ENCODE measurements at places on chromosomes 7 and 10.

- DNase-seq = no peak
Measured at GRCh38 chr10:129523031-129523722, 56.1 kb downstream of the MGMT start.

GRCh38 chr10:132048294-132048667 is 17.5 kb upstream of the JAKMIP3 start:
- no peak for DNase-seq

GRCh38 chr10:74121368-74121767 is 29.3 kb downstream of the AP3M1 start:
- no peak for DNase-seq

GRCh38 chr10:15485684-15486316 is 114.7 kb upstream of the FAM171A1 start:
- DNase-seq = no peak

DNA sequence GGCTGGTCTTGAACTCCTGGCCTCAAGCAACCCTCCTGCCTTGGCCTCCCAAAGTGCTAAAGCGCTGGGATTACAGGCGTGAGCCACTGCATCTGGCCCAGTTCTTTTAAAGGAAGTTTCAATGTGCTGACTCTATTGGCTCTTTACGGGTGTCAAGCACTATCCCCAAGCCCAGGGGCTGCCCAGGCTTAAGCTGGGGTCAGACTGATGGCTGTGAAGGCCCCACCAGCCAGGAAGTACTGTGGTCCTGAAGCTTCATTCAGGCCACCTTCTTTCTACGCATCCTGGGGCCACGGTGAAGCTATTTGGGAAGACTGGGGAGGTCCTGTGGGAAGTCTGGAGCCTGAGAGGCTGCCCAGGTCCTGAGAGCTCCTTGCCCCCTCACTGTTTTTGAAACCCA is 8.0 kb downstream of the GPR15LG start:
- no peak for DNase-seq

GRCh38 chr10:35511647-35512046 is 93.5 kb upstream of the GJD4 start:
- no peak for DNase-seq

DNA sequence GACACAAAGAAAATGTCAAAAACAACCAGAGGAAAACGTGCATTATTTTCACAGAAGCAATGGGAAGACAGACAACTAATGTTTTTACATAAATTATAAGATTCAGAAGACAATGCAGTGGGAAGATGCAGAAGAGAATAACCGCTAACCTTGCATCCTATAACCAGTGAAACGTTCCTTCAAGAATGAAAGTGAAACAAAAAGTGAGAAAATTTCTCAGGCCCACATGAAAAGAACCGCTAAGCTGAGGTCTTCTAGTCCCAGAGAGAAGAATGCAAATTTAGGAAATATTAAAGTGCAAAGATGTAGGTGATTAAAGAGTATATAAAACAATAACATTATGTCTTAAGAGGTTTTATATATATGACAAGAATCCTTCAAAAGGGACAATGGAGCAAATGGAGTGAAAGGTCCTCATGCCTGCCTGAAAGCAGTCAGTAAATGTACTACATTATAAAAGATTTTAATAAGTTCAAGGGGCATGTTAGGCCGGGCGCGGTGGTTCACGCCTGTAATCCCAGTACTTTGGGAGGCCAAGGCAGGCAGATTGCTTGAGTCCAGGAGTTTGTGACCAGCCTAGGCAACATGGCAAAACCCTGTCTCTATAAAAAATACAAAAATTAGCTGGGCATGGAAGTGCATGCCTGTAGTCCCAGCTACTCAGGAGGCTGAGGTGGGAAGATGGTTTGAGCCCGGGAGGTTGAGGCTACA is 43.1 kb upstream of the DDC start:
- DNase-seq = peak; percentile 71

- no peak for DNase-seq
Measured at GRCh38 chr10:70162151-70162891, 8.0 kb downstream of the SAR1A start.

GRCh38 chr10:73591935-73592699 is 975 bp upstream of the USP54 start:
- DNase-seq = peak; percentile 51

DNA sequence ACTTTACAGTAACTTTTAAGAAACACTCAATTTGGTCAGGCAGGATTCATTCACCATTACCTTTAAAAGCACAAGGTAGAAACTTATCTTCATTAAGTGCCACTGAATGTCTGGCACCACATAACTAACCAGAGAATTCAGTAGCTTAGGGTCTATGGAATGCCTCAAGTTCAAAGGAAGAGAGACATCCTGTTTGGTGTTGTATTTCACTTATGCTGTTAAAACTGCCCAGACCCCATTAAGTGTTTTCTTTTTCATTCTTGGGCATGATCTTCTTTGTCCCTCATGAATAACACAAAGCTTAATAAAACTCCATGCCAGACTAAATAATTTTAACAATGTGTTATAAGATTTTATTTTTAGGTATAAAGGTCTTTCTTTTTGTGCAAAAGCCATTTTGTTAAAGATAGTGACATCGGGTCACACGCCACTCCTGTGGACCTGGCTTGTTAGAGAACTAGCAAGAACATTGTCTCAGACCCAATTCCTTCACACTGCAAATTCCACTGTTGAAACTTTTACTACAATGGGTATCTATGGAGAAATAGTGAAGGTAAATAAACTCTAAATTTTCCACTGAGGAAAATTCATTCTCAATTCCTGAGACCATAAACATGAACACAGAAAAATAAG is 221.0 kb downstream of the TWIST1 start:
- DNase-seq = no peak

GRCh38 chr7:29479301-29480200 is 84.1 kb upstream of the PRR15 start:
- DNase-seq = no peak

DNA sequence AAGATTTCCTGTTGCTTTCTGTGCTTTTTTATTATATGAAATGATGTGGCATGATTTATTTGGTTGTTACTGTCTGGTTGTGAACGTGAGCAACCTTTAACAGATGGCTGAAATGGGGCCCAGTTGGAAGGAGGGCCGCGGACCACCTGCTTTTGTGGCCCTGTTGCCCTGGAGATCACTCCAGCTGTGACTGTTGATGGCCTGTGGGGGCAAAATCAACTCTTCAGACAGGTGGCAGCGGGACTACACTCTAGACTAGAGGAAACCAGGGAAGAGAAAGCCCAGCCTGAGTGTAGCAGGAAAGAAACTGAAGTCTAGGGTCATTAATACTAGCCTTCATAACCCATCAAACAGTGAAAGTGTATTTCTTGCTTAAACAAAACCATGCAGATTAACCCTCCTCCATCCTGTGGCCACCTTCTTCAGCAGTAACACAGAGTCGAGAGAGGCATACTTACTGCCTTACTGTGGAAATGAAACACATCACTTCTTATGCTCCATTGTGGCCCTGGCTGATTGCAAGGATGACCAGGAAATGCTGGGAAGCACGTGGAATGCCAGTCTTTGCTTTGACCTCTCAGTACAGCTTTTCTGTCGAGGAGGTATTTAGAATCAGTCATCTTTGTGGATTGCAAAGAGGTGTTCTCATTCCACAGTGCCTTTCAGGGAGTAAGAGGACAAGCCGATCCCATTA is 80.5 kb downstream of the CCNY start:
- DNase-seq = no peak

GRCh38 chr10:77168161-77168560 is 469.4 kb downstream of the KCNMA1 start:
- DNase-seq = no peak

- DNase-seq = no peak
Measured at GRCh38 chr7:66246554-66247171, 41.5 kb downstream of the TPST1 start.

DNA sequence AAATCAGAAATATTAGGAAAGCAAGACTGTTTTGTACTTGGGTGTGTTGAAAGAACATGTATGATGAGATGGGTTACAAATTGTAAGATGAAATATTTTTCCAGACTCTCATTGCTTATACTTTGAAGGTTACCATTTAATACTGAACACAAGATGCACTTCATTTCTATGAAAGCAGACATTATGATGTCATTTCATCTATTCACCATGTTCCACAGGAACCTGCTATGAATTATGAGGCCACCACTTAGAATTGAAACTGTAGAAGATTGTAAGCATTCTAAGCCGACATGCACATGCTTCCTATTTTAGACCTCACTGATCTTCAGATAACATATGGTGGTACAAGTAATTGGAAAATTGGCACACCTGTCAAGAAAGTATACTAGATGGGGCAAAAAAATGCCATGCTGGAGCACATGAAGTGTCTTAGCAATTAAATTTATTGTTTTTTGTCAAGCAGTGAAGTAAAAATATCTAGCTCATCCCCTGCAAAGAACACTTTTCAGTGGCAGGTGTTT is 195.0 kb downstream of the PHF14 start:
- DNase-seq = no peak

DNA sequence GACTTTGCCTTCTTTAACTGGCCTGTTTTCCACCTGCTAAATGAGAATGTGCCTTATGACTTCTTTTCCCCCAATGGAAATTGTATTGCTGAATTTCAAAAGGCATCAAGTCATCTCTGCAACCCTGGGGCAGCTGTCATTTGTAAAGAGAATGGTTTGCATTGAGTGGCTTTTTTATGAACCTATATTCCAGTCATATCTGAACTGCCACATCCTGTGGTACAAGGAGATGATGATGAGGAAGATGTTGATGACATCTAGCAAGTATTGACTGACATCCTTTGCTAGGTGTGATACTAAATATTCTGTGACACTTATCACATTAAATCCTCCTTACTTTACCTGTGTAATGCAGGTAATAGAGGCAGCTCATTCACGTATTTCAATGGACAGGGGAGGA is 88.3 kb upstream of the KIAA1217 start:
- DNase-seq = no peak

DNA sequence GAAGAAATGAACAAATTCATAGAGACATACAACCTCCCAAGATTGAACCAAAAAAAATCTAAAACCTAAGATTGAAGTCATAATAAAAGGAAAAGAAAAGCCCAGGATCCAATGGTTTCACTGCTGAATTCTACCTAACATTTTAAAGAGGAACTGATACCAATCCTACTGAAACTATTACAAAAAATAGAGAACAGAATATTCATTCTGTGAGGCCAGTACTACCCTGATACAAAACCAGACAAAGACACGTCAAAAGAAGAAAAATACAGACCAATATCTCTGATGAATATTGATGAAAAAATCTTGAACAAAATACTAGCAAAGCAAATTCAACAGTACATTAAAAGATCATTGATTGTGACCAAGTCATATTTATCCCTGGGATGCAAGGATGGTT is 128.5 kb upstream of the STEAP1 start:
- DNase-seq = no peak

DNA sequence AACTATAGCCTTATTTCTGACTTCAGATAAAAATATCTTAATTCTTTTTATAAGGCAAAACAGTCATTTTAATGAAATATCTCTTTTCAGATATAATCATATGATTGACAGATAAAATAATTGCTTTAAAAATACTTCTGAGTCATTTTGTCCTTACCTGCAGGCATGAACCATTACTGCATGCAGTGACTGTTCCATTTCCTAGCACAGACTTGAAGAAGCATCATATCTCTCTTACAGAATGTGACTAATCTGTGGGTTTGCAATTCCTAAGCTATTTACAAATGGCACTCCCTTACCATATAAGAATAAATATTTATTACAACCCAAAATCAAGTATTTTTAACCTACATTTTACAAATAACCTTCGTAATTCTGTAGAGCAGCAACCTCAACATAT is 120.7 kb downstream of the SRPK2 start:
- DNase-seq = no peak

- DNase-seq = no peak
Measured at GRCh38 chr7:156650042-156650441, 9.5 kb downstream of the RNF32 start.

GRCh38 chr7:141585592-141586510 is 34.6 kb downstream of the AGK start:
- no peak for DNase-seq

DNA sequence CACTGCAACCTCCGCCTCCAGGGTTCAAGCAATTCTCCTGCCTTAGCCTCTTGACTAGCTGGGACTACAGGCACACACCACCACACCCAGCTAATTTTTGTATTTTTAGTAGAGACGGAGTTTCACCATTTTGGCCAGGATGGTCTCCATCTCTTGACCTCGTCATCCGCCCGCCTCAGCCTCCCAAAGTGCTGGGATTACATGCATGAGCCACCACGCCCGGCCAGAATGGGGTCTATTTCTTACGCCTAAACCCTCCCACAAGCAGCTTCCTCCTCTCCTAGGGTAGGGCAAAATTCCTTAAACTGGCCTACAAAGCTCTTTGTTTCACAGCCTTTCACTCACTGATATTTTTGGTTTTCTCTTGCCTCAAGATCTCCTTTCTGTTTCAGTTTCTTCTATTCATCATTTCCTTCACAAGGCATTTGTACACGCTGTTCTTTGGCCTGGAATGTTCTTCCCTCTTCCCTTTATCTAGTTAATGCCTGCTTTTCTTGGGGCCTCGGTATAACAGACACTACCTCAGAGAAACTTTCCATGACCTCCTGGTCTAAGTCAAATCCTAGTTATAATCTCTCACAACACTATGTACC is 6.7 kb downstream of the CPEB3 start:
- no peak for DNase-seq

- no peak for DNase-seq
Measured at GRCh38 chr7:121879544-121879943, 6.6 kb downstream of the PTPRZ1 start.

DNA sequence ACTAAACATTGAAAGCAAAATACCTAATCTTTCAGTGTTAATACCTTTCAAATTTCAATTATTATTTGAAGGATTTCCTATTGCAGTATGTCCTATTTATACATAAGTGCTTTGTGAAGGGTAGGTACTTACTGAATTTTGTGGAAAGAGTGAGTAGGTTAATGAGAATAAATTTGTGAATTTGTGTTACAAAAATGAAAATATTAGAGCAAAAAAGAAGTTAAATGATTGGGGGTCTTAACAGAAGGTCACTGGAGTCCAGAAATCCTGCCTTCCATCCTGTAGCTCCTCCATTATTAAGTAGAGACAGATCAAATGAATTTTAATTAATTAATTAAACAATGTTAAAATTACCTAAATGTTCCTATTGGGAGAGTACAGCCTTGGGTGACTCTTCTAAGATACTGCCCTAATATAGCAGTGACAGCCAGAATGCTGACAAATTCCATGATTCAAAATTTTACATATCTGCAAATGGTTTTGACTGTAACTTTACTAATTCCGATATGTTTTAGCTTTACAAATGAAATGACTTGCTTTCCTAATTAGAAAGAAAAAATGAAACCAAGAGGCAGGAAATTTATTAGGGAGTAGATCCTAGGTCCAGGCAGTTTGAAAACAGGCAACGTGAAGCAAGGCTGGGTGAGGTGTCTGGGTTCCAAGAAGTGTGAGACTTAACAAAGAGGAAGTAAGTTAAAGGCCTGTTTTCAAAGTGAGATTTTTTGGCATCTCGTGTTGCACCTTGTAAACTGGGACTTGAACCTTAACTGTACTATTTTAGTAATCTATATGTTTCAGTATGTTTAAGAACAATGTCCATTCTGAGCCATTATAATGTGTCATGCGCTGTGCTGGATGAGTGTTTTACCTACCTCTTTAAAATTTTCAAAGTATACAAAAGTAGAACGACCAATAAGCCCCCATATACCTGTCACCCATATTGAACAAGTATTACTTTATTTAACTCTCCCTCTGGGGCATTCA is 1.5 kb downstream of the PIK3CG start:
- DNase-seq = no peak
